Activated CD4-positive, alpha-beta memory T cell treated with anti-CD3 and anti-CD28 coated beads, Interleukin-2, amount 10 ng/mL, durations not matched to agents 7 days and 5 days (primary cell): ENCODE measurements at places on chromosomes 16 and 17. TPM values are rescaled to one million over a fixed set of nuclear protein-coding genes. Genes with fewer than 3 reads are reported as not detected.

DNA sequence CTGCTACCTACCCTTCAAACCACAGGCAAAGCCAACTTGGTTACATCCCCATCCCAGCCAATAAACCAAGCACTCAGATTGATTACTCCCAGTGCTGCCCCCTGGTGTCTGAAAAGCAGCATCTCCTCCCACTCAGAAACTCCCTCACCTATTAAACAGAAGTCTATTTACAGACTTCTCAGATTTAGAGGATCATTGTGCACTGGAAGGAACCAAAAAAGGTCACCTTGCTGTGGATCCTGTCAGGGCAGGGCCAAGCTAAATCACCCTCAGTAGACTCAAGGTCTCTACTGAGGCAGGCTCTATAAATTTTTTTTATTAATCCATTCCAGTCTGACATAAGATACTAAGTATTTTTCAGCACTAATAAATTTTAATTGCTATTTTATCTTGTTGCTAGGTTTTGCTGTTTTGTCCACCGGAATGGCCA lies 17.6 kb downstream of the HIGD1B start:
- no peak overlapping the region for H3K4me3 ChIP-seq
- H3K4me1 ChIP-seq = no peaks in the 10 kb centered on the region
- H3K36me3 ChIP-seq = peaks cover 48% of the 10 kb centered on the region
- no peak overlapping the region for H3K27ac ChIP-seq
- DNase-seq = peak; percentile 69

DNA sequence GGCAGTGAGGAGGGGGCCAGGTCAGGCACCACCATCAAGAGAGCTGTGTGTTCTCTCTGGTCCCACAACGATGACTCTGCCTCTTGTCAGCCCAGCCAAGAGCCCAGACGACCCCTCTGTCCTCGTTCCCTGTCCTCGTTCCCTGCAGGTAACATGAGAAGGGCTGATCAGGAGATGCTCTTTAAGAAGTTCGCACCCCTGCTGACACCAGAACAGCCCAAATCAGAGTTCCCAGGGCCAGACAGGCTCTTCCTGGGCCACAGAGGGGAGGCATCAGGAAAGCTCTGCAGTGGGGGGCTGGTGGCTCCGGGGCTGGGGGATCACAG lies 13.5 kb upstream of the DNAI2 start:
- no peak overlapping the region for H3K4me3 ChIP-seq
- H3K27me3 ChIP-seq = no peaks in the 10 kb centered on the region
- no peak for DNase-seq
- H3K36me3 ChIP-seq = no peaks in the 10 kb centered on the region
- H3K4me1 ChIP-seq = no peaks in the 10 kb centered on the region

GRCh38 chr17:19646788-19647696 lies 1.5 kb upstream of the ALDH3A2 start:
- H3K27me3 ChIP-seq = peaks cover 17% of the 10 kb centered on the region
- H3K4me3 ChIP-seq = peak overlapping the region; percentile 87
- no peak for DNase-seq
- peaks cover 47% of the 10 kb centered on the region for H3K4me1 ChIP-seq
- H3K27ac ChIP-seq = peak overlapping the region; percentile 23
- no peaks in the 10 kb centered on the region for H3K36me3 ChIP-seq

DNA sequence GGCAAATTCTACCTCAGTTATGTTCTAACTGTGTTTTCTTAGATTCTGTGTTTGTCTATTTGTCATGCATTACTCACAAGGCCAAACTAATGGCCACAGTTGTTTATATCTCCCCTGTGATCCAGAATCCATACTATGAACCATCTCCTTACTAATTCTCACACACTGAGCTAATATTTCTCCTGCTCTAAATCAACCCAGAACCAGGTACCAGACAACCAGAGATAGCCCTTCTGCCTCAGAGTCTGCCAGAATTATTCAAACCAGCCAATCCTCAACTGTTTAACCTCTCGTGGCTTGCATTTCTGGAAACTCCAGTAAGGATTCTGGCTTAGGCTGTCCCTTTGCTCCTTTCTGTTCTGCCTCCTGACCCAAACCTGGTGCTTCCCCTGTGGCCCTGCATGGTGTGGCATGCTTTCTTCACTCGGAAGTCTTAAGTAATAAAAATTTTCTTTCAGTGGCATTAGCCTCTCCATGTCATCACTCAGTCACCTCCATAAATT lies 59.4 kb downstream of the EFCAB5 start:
- H3K27me3 ChIP-seq = peaks cover 3% of the 10 kb centered on the region
- H3K36me3 ChIP-seq = no peaks in the 10 kb centered on the region
- no peak overlapping the region for H3K27ac ChIP-seq
- DNase-seq = no peak
- H3K4me3 ChIP-seq = no peak overlapping the region
- H3K4me1 ChIP-seq = peaks cover 11% of the 10 kb centered on the region

DNA sequence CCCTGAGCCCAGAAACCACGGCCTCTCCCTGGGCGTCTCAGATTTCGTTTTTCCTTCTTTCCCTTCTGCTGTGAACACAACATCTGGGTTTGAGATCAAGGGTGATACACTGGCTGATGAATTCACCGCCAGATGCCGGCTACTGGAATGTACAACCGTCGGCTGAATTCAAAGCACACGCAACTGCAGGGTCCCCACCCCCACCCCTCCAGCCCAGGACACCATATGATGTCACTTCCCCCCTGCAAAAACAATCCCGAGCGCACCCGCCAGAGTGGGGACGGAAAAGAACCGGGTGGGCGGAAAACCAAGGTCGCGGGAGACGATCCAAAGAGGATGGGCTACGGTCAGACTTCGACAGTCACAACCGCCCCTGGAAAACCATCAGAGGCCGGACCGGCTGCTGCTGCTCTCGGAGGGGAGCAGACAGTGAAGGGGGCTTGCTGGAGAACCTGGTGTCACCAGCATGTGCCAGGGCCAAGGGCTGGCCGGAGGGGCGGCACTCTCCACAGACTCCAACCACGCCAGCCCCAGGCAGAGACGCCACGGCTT lies 23.3 kb downstream of the CEP295NL start:
- H3K4me1 ChIP-seq = peaks cover 21% of the 10 kb centered on the region
- H3K27me3 ChIP-seq = peaks cover 18% of the 10 kb centered on the region
- peak overlapping the region; percentile 27 for H3K4me3 ChIP-seq

The EPOP gene
- total RNA-seq = 10.3 TPM

DNA sequence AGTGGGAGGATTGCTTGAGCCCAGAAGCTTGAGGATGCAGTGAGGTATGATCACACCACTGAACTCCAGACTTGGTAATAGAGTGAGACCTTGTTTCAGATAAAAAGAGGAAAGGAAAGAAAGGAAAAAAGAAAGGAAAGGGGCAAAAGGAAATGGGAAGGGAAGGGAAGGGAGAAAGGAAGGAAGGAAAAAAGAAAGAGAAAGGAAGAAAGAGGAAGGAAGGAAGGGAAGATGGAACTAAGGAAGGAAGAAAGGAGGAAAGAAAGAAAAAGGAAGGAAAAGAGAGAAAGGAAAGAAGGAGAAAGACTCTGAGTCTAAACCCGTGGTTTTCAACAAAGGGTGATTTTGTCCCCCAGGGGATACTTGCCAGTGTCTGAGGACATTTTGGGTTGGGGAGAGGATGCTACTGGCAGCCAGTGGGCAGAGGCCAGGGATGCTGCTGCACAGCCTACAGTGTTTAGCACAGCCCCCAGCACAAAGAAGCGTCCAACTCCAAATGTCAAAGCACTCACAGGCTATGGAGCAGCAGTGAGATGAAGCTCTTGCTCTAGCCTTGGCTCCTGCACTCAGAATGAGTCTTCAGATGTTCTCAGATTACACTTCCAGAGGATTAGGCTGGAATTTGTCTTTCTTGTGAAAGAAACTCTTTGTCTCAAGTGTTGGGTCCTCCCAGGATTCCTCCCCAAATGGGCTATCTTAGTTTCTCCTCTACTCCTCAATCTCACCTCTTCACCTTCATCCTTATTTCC lies 64.2 kb downstream of the BMERB1 start:
- DNase-seq = no peak
- peaks cover 2% of the 10 kb centered on the region for H3K27me3 ChIP-seq
- no peak overlapping the region for H3K4me3 ChIP-seq
- no peaks in the 10 kb centered on the region for H3K4me1 ChIP-seq

DNA sequence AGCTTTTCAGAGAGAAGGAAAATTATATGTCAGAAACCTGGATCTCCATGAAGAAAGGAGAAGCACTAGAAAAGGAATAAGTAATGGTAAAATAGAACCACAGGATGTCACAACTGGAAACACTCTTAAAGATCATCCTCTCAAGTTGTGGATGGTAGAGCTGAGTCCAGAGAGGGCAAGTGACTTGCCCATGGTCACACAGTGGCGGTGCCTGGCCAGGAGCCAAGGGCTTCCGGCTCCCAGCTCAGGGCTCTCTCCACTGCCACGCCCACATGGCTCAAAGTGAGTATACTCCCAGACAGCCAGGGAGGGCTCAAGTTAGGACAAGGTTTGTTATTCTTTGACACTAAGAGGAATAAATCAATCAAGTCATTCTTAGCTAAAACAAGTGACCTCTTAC lies 159.8 kb downstream of the COPRS start:
- no peaks in the 10 kb centered on the region for H3K4me1 ChIP-seq
- H3K27me3 ChIP-seq = peaks cover 22% of the 10 kb centered on the region
- H3K4me3 ChIP-seq = no peak overlapping the region
- H3K36me3 ChIP-seq = no peaks in the 10 kb centered on the region
- DNase-seq = no peak

The PHKB gene
- 36.3 TPM for total RNA-seq

GRCh38 chr17:72390675-72391508 lies 270.1 kb downstream of the SOX9 start:
- H3K27ac ChIP-seq = no peak overlapping the region
- no peaks in the 10 kb centered on the region for H3K36me3 ChIP-seq
- H3K27me3 ChIP-seq = no peaks in the 10 kb centered on the region
- no peaks in the 10 kb centered on the region for H3K4me1 ChIP-seq
- DNase-seq = no peak

The MVP gene
- total RNA-seq = 167 TPM

DNA sequence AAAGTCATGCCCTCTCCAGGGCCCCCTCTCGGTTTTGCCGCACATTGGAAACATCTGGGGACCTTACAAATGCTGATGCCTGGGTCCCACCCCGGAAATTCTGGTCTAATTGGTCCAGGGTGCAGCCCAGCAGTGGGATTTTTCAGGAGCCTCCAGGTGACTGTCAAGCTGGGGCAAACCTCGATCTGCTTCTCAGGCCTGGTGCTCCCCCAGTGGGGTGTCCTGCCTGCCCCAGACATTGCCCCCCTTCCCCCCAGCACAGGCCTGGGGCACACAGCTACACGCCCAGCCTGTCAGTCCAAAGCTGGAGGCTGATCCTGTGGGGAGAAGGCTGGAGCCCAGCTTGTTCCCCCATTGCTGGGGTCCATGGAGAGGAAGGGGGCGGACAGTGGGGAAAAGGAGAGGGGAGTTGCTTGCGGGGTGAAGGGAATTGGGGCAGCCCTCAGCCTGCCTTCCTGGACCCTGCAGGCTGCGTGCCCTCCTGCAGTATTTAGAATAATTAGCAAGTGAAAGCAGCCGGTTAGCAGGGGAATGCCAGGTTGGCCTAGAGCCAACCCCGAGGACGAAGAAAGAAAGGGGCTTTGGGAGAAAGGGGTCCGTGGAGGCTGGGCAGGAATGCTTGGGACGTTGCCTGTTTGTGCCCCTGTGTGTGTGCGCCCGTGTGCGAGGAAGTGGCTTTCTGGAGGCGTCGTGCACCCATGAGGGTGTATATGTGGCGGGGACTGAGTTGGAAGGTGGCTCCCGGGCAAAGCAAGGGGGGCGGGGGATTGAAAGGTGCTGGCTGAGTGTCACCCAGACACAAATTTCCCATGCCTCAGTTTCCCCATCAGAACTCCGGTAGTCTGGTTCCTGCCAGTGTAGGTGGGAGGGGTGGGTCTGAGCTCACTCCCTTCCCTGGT lies 5.9 kb downstream of the FOXJ1 start:
- H3K27ac ChIP-seq = no peak overlapping the region
- H3K4me3 ChIP-seq = no peak overlapping the region
- no peak for DNase-seq
- H3K4me1 ChIP-seq = peaks cover 16% of the 10 kb centered on the region
- peaks cover 8% of the 10 kb centered on the region for H3K27me3 ChIP-seq

The NHLRC4 gene
- 2.3 TPM for total RNA-seq

DNA sequence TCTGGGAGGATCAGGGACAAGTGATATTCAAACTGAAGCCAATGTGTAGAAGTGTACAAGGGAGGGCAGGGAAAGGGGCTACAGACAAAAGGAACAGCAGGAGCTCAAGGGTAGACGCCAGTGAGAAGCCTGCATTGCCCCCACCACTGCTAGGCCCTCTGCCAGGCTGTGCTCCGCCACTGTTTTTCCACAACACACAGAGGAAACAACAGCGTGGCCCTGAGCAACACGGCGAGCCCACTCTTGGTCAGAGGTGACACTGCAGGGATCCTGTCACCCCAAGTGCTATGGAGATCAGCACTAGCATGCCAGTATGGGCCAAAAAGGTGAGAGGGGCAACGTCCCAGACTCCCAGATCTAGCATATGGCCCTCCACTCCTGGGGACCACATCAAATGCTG lies 23.4 kb downstream of the MYO18A start:
- peaks cover 50% of the 10 kb centered on the region for H3K4me1 ChIP-seq
- H3K27me3 ChIP-seq = no peaks in the 10 kb centered on the region
- no peak for DNase-seq
- H3K27ac ChIP-seq = peak overlapping the region; percentile 50

The TBC1D24 gene
- total RNA-seq = 11.4 TPM

DNA sequence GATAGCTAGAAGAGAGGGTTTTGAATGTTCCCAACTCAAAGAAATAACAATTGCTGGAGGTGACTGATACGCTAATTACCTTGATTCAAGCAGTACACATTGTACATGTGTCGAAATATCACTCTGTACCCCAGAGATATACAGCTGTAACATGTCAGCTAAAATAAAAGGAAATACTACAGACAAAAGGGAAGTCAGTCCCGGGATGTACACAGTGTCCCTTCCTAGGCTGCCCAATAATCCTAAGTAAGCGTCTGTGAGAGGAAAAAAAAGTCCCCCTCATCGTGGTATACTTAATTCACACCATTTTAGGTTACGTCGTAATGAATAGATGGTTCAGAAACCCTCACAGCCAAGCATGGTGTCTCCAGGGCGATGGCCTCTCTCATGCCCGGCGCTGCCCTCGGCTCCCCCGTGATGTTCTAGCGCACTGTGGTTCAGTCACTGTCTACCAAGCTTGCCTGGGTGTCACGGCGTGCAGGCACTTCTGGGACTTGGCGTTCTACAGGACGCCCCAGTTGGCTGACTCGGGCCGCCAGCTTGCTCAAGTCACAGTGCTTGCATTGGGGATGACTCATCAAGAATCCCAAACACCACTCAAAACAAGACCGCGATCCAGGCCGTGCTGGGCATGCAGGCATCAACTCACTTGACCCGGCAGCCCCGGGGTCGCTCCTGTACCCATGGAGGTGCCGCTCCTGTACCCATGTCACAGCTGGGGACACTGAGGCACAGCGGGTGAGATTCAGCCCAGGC lies 27.6 kb downstream of the CCDC40 start:
- H3K27ac ChIP-seq = no peak overlapping the region
- H3K4me1 ChIP-seq = no peaks in the 10 kb centered on the region
- no peak for DNase-seq
- H3K27me3 ChIP-seq = no peaks in the 10 kb centered on the region
- no peak overlapping the region for H3K4me3 ChIP-seq
- no peaks in the 10 kb centered on the region for H3K36me3 ChIP-seq

The RNF222 gene
- 0.18 TPM for total RNA-seq
